ENCODE measurements at places on chromosomes 11 and 22.

GRCh38 chr22:24391836-24392217 lies 35.6 kb upstream of the ADORA2A start:
- no peak for DNase-seq

DNA sequence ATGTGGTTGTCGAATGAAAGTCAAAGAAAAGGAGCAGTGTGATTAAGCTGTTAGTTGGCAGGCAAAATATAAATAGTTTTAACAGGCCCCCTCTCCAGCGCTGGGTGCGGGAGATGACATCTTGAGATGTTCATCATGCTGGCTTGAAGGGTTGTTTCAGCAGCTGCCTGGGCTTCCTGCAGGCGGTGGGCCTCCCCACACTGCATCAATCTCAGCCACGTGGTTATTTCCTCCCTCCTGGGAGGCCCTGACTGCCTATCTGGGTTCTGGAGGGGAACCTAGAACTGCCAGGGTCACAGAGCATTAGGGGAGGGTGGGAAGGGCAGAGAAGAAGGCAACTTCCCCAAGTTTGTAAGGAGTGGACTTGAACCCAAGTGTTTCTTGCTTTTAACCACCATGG lies 173.3 kb upstream of the SYT13 start:
- no peak for DNase-seq

DNA sequence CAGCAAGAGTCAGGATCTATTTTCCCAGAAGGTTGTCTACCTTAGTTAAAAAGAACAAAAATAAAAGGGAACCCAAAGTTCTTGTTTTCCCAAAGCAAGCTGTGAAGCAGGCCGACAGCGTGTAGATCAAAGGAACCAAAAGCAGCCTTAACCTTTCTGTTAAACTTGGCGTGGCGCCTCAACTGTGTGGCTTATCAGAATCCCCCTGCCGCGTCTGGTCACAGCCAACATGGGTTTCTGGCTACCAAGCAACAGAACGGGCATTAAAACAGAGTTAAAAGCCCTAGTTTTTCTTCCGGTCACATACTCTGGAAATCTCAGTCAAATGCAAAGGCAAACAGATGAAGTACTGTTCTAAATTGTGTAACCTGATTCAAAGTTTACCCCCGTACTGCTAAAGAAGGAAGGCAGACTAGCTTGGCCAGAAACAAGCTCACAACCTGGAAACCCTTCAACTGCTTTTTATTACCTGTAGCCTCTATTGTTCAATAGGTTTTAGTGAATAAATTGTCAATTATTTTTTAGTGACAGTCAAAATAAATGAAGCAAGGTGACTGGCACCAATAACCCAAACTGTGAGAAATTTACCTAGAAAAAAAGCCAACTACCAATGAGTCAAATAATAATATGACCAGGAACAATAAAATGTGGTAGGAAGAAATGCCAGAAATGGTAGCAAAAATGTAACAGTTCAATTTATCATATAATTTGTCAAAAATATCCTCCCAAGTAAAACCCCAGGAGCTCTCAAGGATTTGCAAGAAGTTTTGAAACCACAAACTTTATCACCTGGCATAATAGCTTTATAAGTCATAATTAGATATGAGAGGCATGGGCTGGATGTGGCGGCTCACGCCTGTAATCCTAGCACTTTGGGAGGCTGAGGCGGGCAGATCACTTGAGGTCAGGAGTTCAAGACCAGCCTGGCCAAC lies 21.4 kb downstream of the CHKA start:
- peak; percentile 16 for DNase-seq

DNA sequence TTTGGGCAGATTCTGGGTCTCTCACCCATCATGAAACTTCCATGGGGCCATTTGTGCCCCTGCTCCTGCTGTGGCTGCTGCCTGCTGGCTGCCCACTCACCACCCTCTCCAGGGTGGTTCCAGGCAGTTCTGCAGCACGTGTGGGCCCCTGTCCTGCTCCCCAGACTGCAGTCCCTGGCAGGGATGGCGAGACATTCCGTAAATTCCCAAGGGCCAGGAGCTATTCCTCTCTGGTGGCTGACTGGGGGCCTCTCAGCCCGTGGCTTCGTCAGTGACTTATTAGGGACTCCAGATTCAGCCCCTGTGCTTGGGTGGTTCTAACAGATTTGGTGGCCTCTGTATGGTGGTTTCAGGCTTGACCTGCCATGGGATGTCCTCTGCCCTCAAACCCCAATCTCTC lies 3.9 kb upstream of the SLC22A8 start:
- no peak for DNase-seq

DNA sequence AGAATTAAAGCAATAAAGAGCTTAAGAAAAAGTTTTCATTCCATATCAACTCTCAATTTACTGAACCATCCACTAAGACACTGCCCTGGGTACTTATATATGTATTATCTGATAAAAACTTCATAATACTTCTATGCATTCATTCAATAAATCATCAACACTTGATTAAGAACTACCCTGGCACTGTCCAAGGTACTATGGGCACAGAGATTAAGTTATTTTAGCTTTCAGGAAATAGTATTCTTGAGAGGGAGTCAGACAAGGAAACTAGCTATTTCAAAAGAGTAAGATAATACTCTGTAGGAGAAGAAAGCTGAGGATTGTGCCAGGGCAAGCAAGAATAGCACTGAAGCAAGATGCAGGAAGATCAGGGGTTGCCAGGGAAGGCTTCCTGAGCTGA lies 640.8 kb downstream of the FAM181B start:
- no peak for DNase-seq

- DNase-seq: no peak
These were observed 258.6 kb upstream of the NARS2 start for GRCh38 chr11:78833237-78833636.

GRCh38 chr22:26949193-26949592 lies 291.8 kb downstream of the MIAT start:
- no peak for DNase-seq

DNA sequence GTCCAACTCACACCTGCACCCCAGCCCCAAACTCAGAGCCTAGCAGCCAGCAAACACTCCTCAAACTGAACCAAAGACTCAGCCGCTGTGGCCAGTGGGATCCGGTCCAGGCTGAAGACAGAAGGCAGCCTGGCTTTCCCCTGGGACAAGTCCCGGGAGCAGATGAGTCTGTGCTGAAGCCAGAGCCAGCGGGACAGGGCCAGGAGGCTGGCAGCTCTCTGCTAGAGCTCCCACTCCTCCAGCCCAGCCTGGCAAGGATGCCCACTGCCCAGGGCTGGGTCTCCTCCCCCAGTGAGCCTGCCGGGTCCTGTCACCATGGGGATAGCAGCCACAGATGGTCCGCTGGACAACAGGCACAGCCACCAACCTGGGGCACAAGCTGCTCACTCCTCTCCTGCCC lies 42.9 kb upstream of the PRR5 start:
- DNase-seq: no peak

- DNase-seq: no peak
These were observed 105.9 kb upstream of the SLC22A12 start for GRCh38 chr11:64485074-64485473.

DNA sequence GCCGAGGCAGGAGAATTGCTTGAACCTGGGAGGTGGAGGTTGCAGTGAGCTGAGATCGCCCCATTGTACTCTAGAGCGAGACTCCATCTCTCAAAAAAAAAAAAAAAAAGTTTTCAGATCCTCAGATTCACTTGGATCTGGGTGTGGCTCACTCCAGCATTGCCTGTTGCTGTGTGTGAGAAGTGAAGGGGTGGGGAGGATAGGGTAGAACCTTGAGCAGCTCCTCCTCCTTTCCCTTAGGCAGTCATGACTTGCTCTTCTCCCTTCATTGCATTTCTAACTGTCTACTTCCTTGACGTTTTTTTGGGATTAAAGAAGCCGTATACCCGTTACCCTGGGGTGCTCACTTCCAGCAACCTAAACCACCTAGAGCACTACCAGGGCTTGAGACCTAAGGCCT lies 63.1 kb upstream of the YWHAH start:
- no peak for DNase-seq

DNA sequence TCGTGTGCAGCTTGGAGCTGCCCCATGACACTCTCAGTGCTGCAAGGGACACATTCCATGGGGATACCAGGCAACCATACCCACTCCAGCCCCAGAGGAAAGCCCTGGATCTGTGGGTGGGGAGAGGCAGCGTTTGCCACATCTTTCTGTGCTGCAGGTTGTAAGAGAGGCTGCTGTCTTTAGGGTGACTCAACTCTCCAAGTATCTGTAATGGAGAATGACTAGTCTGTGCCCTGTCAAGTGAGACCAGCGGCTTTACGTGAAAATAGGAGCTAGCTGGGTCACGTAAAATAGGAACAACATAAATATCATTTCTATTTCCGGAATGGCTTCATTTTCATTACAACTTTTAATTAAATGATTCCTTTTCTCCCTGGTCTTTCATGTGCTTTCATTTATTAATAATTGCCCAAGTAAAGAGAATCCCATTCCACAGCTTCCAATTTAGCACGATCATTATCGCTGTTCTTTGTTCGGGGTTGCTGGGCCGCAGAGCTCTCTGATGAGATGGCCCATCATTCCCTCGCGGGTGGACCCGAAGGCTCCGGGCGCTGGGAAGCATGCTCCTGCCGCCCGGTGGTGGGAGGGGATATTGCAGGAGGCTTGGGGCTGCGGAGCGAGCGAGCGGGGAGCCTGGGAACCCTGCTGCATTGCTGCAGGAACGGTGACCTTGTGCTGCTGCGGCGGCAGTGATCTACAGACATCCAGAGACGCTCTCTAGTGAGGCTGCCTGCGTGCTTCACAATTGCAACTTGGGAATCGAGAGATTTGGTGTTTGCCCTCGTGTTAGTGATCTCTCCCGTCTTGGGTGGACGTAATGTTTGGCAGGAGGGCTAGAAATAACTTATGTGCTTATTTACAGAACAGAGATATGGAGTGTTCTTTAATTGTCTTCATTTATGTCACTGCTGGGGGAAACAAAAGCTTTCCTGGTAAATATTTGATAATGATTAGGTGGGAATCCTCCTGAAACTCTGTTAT lies 10.6 kb downstream of the SLC6A5 start:
- DNase-seq: peak; percentile 62

- no peak for DNase-seq
These were observed 40.5 kb downstream of the DUSP8 start for GRCh38 chr11:1531449-1532013.

DNA sequence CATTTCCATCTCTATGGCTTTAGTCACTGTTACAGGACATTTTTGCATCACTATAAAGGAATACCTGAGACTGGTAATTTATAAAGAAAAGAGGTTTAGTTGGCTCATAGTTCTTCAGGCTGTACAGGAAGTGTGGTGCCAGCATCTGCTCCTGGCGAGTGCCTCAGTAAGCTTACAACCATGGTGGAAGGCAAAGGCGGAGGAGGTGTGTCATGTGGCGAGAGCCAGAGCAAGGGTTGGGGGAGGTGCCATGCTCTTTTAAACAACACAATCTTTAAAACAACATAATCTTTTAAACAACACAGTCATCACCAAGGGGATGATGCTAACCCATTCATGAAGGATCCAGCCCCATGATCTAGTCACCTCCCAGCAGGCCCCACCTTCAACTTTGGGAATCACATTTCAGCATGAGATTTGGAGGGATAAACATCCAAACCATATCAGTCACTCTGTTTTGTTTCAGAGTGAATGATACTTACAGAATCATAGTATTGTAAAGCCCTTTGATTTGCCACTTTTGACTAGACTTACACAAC lies 103.3 kb downstream of the PDE3B start:
- no peak for DNase-seq

GRCh38 chr11:15158351-15159015 lies 43.8 kb downstream of the INSC start:
- DNase-seq: no peak

DNA sequence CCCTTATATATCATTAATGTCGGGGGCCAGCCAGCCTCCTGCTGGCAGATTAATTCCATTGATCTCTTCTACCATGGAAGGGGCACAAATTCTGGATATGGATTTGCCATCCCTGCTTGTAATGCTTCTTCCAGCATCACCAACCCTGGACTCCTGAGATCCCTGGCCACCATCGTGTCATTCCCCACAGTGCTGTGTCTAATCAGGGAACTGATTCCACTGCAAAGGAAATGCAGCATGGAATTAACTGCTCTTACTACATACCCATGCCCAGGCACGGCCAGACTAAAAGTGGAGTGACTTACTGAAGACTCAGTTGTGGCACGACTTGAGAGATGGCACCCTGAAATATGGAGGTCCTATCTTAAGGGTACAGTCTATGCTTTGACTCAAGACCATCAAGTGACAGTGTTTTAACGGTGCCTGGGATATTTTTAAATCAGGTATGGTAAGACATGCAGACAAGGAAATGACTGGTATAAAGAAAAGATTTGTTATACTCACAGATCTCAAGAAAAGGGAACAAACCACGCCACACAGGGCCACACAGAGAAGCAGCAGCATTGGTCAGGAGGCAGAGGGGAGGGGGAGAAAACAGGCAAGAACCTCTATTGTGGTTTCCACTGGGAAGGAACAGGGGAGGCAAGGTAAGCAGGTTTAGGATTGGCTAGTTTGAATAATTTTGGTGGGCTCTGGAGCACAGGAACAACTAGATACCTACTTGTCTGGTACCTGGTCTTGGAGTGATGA lies 65.1 kb downstream of the IGLL5 start:
- no peak for DNase-seq

DNA sequence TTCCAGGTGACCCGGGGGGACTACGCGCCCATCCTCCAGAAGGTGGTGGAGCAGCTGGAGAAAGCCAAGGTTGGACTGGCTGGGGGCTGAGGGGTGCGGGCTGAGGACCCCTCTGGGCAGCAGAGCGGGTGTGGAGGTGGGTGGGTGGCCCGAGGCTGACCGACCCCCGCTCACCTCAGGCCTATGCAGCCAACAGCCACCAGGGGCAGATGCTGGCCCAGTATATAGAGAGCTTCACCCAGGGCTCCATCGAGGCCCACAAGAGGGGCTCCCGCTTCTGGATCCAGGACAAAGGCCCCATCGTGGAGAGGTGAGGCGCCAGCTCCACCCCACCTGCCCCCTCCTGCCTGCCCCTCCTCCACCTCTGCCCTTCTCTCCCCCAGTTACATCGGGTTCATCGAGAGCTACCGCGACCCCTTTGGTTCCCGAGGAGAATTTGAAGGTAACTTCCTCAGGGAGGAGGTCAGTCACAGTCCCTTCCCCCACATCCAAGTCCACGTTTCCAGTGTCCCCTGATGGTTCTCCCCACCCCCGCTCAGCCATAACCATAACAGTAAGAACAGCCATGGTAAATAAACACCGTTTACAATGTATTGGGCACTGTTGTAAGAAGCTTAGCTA lies 11.2 kb downstream of the DPP3 start:
- no peak for DNase-seq

DNA sequence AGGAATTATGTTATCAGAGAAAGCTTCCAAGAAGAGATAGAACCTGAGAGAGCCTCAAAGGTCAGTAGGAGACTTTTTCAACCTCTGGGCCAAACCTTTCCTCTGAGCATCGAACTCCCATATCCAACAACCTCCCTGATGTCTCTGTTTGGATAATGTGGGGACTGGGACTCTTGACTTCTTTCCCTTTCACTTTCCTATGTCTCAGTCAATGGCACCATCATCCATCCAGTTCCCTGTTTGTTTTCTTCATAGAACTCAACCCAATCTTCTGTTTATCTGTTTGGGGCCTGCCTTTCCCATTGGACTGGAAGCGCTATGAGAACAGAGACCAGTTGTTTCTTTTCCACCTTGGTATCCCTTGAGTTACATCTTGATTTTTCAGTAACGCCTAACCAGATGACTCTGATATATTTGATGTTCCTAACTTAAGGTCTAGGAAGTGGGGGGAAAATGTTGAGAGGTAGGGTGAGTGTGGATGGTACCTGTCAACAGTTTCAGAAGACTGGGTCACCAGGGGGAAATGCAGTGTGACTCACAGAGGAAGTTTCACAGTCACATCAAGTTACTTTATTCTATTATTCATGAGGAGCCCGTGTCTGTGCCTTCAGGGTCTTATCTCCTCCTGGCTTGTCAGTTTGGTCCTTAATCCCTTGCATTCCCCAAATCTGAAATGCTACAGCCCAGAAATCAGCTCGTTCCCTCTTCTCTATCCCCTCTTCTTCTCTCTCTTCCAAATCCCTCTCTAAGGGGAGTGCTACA lies 4.5 kb upstream of the KCNE3 start:
- DNase-seq: no peak

All from stimulated activated CD4-positive, alpha-beta T cell treated with anti-CD3 and anti-CD28 coated beads, Interleukin-4, amount 100 ng/mL, for 1 hour (primary cell).